ENCODE measurements at places on chromosomes 1 and 21.

- DNase-seq, result no peak
Observed at GRCh38 chr1:1627261-1627828, 4.6 kb upstream of the MMP23B start.

- peak; percentile 7 for DNase-seq
Observed at GRCh38 chr1:152960452-152961044, 9.9 kb upstream of the SPRR4 start.

GRCh38 chr1:63950023-63950422 lies 176.2 kb downstream of the ROR1 start:
- no peak for DNase-seq

DNA sequence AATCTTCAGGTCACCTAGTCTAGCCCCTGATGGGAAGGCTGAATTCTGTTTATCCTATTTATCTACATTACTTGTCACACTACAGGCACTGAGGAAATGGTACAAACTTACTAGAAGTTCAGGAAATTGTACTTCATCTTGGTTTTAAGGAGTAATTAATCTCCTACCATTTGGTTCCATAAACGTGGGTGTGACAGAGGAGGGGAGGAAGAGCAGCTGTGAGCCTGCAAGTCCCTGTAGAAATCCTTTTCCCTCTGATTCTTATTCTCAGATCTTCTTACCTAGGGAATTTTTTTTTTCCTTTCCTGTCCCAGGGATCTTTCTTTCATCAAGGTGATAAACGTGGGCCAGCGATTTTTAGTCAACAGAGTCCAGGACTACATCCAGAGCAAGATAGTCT lies 14.1 kb downstream of the PFKFB2 start:
- no peak for DNase-seq

DNA sequence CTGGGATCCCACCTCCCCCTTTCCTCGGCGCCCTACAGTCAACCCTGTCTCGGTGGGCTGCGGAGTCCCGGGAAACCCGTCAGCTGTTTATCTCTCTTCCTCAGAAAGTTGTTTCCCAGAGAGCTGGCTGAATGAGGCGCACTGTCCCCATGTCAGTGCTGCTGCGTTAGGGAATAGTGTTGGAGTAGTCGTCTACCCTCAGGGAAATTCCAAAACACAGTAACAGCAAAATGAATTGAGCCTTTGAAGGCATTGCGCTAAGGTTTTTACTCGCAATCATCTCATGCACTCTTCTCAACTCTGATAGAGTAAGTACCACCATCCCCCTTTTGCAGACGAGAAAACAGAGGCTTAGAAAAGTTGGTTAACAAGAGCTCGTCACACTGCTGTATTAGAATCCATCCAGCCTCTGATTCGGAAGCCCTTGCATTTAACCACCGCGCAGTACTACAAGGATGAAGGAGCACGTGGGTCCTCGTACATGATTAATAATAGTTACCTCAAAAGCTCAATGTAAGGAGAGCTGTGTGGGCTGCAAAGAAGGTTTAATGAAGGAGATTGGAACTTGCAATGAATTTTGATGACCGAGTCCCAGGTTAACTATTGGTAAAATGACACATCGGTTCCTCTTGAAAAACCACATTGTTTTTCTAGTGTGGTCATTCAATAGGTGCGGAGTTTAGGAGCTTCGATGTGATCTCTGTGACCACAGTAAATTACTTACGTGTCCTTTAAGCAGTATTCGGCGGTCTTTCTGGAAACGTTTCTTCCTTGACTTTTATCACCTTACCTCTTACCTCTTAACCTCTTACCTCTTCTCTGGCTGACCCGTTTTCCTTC lies 788 bp upstream of the EDEM3 start:
- DNase-seq, result peak; percentile 57

DNA sequence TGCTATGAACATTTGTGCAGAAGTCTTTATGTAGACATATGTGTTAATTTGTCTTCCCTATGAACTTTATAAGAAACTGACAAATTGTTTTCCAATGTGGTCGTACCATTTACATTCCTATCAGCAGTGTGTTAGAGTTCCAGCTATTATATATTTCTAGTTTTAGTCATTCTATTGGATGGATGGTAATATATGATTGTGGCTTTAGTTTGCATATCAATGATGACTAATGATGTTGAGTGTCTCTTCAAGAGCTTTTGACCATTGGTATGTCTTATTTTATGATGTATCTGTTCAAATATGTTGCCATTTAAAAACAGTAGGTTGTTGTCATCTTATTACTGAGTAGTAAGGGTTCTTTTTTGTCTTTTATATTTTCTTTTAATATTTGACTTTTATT lies 16.2 kb upstream of the ZNF326 start:
- DNase-seq, result no peak

GRCh38 chr21:38402291-38402690 lies 96.0 kb downstream of the ERG start:
- DNase-seq, result no peak

GRCh38 chr21:27292783-27293182 lies 325.9 kb upstream of the ADAMTS5 start:
- no peak for DNase-seq

DNA sequence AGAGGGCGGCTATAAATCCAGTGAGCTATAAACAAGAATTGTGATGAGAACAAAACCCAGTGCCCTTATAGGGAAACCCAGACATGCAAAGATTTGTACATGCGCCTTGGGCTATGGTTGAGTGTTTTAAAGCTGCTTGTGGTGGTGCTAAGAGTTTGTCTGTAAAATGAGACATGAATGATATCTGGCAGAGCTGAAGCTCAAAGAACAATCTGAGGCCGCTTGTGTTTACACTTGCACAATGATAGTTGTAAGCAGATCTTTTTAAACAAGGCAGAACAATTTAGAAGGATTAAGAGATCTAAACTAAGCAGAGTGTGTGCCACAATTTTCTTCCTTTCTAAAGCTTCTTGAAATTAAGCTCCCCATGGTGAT lies 80.4 kb upstream of the ADAMTS5 start:
- DNase-seq, result no peak

DNA sequence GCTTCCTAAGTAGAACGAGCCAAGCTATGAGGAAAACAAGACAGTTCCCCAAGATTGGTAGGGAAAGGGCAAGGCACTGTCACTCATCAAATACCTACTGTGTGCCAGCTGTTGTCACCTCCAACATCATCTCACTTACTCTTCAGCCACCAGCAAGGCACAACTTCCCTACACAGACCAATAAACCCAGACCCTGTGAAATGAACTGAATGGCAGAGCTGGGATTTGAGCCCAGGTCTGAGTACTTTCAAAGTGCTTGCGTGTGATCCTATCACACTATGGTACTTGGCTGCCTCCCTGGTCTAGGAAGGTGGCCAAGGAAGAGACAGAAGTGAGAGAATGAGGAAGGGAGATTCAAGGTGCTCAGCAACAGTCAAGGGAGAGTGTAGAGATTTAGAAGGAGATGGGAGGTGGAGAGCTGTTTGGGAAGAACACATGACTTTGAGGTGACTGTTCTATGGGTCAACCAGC lies 16.7 kb upstream of the TRIM63 start:
- no peak for DNase-seq

DNA sequence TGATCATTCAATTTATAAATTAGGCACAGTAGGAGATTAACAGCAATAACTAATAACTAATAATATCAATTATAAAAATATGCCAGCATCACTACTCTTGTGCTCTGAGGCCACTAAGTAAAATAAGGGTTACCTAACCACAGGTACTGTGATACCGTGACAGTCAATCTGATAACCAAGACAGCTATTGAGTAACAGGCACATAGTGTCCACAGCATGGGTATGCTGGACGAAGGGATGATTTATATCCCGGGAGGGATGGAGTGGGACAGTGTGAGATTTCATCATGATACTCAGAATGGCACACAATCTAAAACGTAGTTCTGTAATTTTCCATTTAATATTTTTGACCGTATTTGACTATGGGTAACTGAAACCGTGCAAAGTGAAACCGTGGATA lies 39.4 kb downstream of the CD46 start:
- DNase-seq, result no peak

DNA sequence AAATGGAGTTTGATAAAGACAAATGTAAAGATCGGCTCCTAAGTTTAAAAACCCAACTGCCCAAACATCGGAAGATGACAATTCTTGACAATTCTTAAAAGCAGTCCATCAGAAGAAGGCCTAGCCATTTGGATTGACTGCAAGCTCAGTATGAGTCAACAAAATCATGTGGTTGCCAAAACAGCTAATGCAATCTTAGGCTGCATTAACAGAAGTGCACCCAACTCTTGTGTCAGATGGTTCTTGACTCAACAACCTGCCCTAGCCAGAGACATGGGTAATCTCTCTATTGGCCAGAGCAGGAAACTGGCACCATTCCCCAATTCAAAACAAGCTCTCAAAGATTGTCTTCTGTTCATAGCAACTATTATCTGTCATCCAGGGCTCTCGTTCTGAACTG lies 9.9 kb upstream of the NCF2 start:
- DNase-seq, result peak; percentile 69

DNA sequence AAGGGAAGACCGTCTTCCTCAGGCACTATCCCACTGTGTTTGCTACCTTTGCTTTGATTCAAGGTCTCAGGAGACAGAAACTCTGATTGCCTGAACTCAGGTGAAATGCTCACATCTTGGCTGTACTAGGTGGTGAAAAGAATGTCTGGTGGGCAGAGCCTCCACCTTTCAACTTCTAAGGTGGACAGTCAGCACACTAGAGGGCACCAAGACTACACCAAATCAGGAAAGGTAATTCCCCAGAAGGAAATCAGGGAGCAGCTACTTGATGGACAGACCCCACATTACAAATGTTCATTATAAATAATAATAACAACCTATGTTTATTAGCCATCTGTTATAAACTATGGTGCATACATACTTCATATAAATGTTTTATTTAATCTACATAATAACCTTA lies 220.9 kb downstream of the ATG4C start:
- DNase-seq, result peak; percentile 1

GRCh38 chr1:205535096-205535495 lies 30.6 kb downstream of the CDK18 start:
- DNase-seq, result no peak

DNA sequence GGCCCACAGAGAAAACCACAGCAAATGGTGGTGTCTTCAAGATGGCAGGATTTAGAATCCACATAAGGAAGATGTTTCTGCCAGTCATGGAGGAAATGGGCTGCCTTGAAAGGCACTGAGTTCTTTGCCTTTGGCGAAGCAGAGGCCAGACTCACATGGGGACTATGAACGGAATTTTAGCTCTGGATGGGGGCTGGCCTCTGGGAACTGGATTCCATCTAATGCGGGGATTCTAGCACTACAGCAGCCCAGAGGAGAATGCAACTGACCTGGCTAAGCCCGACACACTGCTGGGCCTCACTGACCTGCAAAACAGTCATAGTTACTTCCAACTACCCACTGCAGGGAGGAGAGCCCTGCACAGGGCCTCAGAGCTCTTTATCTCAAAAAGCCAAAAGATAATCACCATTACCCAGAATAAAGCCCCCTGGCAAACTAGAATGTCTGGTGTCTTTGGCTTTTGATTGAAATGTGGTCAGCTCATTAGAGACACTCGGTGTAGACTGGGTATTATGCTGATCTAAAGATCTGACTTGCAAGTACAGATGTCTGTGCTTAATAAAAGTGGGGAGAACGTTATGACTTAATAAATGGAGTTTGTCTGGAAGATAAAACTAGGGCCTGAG lies 11.6 kb downstream of the HCRTR1 start:
- no peak for DNase-seq

- no peak for DNase-seq
Observed at GRCh38 chr1:232110281-232111090, 483.9 kb downstream of the DISC1 start.

GRCh38 chr1:204990059-204990664 lies 52.9 kb upstream of the CNTN2 start:
- peak; percentile 15 for DNase-seq

DNA sequence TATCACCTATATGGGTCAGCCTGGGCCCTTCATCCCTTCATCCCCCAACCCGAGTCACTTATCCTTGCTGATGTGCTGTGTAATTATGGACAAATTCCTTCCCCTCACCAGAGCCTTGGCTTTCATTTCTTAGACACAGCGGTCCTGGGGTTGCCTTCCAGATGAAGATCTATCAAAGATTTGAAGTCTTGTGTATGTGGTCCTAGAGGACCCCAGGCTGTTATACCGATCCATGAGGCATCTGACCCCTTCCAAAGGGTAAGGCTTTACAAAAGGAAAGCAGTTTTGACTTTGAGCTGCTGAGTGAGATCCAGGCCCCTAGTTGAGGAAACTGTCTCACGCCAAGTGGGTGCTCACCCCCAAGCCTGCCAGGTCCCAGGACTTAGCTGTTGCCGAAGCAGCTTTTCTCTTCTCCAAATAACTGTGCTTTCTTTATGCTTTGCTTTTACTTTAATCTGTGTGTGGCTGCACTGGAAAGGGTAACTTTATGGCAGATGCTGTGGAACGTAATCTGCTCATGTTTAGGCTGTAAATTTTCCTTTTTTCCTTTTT lies 37.6 kb downstream of the MAN1C1 start:
- no peak for DNase-seq

DNA sequence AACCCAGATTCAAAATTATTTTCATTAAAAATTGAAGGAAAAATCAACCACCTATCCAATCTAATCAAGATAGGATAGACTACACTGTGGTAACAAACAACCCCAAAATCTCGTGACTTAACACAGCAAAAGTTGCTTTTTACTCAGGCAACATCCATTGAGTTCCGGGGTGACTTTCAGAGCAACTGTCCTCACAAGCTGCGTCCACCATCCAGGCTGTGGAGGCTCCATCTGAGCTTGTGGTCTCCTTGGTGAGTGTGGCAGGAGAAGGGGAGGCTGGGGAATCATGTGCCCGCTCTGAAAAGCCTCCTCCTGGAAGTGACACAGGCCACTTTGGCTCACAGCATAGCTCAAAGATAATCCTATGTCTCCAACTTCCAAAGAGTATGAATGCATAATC lies 52.4 kb downstream of the CD2 start:
- DNase-seq, result no peak

GRCh38 chr21:44304877-44305293 lies 5.0 kb downstream of the PFKL start:
- DNase-seq, result peak; percentile 61

DNA sequence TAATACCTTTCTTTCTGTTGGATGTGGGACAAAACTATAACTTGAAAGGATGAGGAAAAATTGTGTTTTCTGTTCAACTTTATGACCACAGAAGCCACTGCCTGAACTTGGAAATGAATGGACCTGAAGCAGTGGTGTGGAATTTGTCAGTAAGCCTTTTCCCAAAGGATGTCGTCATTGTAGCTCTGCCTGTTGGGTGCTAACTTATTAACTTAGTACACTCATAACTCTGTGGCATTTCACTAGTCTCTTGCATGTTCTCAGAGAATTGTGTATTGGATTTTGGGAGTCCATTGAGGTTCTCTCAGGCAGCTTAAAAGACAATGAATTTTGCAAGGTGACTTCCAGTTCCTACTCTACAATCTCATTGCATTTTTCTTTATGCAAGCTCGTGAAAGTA lies 49.6 kb downstream of the KCNK2 start:
- no peak for DNase-seq

DNA sequence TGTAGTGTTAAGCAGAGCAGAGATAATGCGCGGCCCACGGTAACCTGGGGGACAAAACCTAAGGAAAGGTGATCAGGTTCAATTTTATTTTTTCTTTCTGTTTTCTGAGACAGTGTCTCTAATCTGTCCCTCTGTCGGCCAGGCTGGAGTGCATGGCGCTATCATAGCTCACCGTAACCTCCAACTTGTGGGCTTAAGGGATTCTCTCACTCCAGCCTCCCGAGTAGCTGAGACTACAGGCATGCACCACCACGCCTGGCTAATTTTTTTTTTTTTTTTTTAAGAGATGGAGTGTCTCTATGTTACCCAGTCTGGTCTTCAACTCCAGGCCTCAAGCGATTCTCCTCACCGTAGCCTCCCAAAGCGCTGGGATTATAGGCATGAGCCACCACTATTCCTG lies 724 bp upstream of the ANKRD35 start:
- DNase-seq, result no peak

- DNase-seq, result peak; percentile 62
Observed at GRCh38 chr21:29499734-29500343, 201.1 kb downstream of the BACH1 start.

Data from NB4 (cell line).